ENCODE measurements at places on chromosomes 11 and 22. TPM values are rescaled to one million over a fixed set of nuclear protein-coding genes. Genes with fewer than 3 reads are reported as not detected.

Gene ABTB2
- total RNA-seq = 3.0 TPM

Gene POU2AF1
- total RNA-seq = not detected

Gene RIC3
- 9.1 TPM for total RNA-seq

Gene TMPRSS13
- not detected for total RNA-seq

Gene CCDC81
- 2.1 TPM for total RNA-seq

Gene OR52E8
- not detected for total RNA-seq

Gene OTOG
- total RNA-seq = not detected

Gene NUDT22
- total RNA-seq = 40.8 TPM

Gene ZNF280B
- 8.6 TPM for total RNA-seq

Gene RAB39A
- total RNA-seq = 10.8 TPM

GRCh38 chr11:131944736-131945135 is 574.3 kb downstream of the NTM start:
- DNase-seq = no peak

- no peak for DNase-seq
Measured at GRCh38 chr22:38419121-38419857, 35.7 kb downstream of the KCNJ4 start.

DNA sequence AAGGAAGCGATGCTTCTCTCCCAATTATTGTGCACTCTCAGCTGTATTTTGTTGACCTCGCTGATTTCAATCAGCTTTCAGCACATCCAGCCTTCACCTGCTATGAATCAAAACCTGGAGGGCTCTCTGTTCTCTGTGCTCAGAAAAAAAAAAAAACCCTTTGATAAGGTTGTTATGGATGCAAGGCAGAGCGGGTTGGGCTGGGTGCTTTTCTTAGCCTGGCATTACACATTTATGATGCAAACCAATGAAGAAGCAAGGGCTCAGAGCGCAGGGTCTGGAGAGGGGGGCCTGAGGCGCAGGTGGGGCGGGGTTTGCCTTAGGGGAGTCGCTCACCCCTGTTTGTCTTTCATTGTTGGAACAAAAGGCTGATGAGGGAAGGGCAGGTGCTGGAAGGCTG is 86.0 kb upstream of the CADM1 start:
- no peak for DNase-seq

- DNase-seq = no peak
Measured at GRCh38 chr11:75270896-75271418, 30.4 kb downstream of the TPBGL start.

- no peak for DNase-seq
Measured at GRCh38 chr11:122007601-122008071, 108.4 kb downstream of the BLID start.

GRCh38 chr11:36711104-36711825 is 113.2 kb upstream of the RAG2 start:
- DNase-seq = no peak

DNA sequence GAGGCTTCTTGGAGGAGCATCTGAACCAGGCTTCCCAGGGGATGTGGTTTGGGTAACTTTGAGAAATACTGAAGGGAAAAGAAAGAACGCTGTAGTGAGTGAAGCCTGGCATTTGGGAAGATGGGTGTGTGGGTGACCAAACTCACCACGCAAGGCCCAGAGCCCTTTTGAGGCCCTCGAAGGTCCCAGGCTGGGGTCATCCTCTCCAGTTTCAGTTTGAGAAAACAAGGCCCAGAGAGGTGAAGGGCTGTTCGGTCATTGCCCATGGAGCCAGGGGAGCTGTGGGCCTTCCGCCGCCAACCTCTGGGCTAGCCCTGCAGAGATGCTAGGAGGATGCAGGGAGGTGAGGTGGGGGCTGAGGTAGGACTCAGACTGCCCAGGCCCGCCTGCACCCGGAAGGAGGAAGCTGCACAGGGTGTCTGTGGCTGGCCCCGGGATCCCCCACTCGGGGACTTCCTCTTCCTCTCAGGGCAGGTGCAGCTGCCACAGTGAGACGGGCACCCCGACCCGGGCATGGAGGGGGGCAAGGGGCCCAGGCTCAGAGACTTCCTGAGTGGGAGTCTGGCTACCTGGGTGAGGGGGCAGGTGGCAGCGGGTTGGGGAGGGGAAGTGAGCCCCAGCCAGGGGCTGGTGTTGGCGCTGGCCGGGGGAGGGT is at the start of gene CCDC88B:
Gene CCDC88B, plus strand, starts transcription at position 451 of the 655 bp plus-strand sequence. Its CDS starts 63 bp downstream, at position 514.
- DNase-seq = no peak

- no peak for DNase-seq
Measured at GRCh38 chr11:108293229-108293628, 70.4 kb downstream of the ATM start.

DNA sequence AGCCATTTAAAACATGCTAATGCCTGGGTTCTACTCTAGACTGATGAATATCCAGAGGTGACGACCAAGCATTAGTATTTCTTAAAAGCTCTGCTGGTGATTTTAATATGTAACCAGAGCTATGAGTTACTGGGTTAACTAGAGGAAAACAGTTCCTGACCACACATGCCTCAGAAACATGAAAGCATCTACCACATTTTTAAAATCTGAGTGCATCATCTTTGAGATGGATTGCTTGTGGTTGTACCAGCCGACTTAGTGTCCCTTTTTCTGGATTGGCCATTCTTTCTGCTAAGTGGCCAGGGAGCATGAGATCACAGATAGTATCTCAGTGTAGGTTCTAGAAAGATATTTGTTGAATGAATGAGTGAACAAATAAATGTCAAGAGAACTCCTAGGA is 152.4 kb downstream of the NTM start:
- no peak for DNase-seq

GRCh38 chr22:37121887-37122591 is 12.5 kb upstream of the TMPRSS6 start:
- DNase-seq = no peak

GRCh38 chr11:115184901-115185300 is 319.3 kb downstream of the CADM1 start:
- no peak for DNase-seq

- DNase-seq = no peak
Measured at GRCh38 chr22:39300186-39300830, 19.1 kb downstream of the RPL3 start.

DNA sequence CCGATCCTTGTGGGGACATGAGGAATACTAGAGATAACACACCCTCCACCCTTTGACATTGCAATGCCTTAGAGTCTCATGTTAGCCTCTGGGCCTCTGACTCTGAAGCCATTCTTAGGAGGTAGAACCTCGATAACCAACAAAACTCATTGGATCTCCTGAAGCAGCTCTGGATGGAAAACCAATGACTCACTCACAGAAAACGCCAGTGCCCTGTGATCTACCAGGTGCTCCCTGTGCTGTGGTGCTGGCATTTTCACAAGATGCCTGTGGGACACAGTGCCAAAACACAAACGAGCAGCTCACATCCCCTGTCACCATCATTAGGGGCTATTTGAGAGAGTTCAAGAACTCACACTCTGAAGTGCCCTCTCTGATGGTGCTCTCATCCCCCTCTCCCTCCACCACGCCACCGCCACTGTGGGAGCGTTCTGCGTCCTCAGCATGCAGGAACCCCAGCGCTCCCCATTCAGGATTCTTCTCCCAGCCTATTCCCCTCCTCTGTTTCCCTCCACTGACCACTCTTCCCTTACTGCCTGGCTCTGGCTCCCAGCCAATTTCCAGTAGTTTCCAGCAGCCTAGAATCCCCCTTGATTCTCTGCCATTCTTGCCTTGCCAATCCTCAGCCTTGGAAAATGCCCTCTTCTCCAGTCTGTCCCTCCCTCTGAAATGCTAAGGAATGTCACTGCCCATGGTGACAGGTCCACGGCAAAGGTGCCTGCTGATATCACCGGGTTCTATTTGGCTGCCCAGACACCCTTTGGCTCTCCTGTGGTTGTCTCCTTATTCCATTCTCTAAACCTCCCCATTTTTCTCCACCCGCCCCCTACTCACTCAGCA is 4.7 kb upstream of the POLD4 start:
- DNase-seq = no peak

DNA sequence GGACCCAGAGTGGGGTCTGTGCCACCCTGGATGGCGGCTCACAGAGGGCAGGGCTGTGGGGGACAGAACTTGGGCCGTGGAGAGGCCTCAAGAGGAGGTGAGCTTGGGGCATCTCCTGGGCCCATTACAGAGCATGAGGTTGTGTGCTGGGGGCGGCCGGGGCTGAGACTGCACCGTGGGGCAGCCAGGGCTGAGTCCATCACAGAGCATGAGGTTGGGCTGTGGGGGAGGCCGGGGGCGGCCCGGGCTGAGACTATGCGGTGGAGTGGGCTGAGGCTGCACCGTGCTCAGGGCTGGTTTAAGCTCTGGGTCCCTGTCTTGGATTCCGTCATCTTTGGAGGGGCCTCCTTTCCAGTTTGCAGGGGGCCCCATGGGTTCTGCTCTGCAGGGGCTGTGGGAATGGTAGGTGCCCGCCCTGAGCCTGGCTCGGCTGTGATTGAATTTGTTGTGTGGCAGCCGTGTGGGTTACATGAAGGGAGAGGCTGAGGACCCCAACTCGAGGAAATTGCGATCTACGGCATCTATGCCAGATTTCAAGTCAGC is 38.1 kb upstream of the MUC5AC start:
- no peak for DNase-seq

DNA sequence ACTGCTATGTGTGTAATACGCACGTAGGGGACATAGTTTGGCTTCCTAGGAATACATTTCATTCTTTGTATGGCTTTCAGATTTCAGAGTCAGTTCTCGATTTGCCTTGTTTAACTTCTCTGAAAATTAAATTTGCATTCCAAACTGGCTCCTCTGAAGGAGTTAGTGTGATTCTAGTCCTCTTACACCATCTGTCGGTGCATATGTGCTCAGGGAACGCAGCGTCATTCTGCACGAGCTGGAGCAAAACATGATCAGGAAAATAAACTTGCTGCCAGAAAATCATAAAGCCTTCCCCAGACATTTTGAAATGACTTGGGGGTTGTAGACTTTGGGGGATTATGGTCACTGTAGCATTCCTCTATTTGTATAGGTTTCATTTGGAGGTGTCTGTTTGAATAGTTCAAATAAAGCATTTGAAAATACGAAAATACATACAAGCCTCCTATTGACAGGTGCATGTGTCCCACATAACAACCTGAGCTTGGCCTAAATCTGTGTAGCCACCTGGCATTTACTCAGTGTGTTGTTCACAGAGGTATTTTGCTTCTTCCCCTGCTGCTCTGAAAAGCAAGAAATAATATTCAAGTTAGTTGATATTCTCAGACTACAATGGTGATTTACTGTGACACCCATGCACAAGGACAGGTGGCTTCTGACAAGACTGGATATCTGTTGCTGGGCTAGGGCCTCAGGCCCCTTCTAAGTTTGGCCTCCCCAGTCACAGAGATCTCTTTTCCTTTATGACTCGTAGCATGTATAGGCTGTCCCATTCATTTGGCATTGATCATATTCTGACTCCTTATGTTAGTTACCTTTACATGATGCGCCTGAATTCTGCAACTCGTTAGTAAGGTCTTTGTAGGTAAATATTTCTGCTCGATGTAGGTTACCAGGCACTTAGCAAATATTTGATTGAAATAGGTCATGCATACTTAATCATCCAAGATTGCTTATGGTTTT is 81.6 kb upstream of the SORL1-AS1 start:
- DNase-seq = no peak

GRCh38 chr11:133762538-133762937 is 82.8 kb downstream of the SPATA19 start:
- DNase-seq = no peak

Data from neural crest cell (in vitro differentiated cells).